Psoas muscle (tissue), 8 donors: ENCODE measurements at places on chromosomes 6 and 20. TPM values are rescaled to one million over a fixed set of nuclear protein-coding genes. Genes with fewer than 3 reads are reported as not detected.

FRMD1 gene
- total RNA-seq: 0.34 TPM

RUNX2 gene
- 0.20 TPM for total RNA-seq

SLC22A1 gene
- 3.3 TPM for total RNA-seq

TNFRSF6B gene
- total RNA-seq: not detected

C20orf202 gene
- total RNA-seq: 0.32 TPM

SYNGAP1 gene
- 4.3 TPM for total RNA-seq

TRIM26 gene
- 18.1 TPM for total RNA-seq

DDR1 gene
- 75.5 TPM for total RNA-seq

FERMT1 gene
- total RNA-seq: 0.13 TPM

TPX2 gene
- total RNA-seq: 2.1 TPM

TFAP2C gene
- not detected for total RNA-seq

ZBP1 gene
- not detected for total RNA-seq

VWA7 gene
- 7.2 TPM for total RNA-seq

NRN1 gene
- 5.4 TPM for total RNA-seq

SLC17A2 gene
- total RNA-seq: not detected

SLC2A10 gene
- 1.0 TPM for total RNA-seq

TTI1 gene
- 15.4 TPM for total RNA-seq
